GM03348 (cell line): ENCODE measurements at places on chromosomes 12 and 14.

GRCh38 chr12:103947871-103948555 lies 17.7 kb upstream of the TDG start:
- DNase-seq: no peak

GRCh38 chr14:96797582-96798349 lies 584 bp downstream of the VRK1 start:
- peak; percentile 9 for DNase-seq

DNA sequence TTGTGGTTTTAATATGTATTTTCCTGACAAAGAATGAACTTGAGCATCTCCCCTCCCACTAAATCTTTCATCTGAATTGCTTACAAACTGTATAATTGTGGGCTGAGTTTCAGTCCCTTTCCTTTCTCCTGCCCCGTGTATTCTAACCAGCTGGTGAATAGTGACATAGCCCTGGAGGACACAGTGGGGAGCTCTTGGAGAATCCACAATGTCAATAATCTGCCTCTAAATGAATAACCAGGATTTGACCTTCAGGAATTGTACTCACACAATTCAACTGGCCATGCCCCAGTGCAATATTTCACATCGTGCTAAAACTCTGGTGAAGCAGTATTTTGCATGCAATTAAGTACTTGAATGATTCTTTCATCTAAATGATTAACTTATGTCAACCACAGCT lies 177.2 kb downstream of the C12orf42 start:
- no peak for DNase-seq

GRCh38 chr14:23573384-23574015 lies 5.1 kb downstream of the JPH4 start:
- no peak for DNase-seq

DNA sequence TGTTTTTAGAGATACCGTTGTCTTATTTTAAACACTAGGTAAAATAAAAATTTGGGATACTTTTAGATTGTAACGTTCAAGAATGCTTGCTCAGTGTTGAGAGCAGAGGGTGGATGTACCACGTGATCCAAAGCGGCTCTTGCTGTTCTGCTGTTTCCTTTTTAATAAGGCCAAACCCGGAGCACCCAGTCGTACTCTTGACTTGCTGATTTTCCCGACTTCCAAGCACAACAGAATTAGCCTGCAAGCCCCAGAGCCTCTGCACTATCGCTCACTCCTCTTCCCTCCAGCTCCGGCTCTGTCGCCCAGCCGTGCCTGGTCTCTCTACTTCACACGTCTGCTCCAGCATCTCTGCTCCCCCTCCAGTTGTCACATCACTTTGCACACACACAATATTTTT lies 77.3 kb downstream of the EMP1 start:
- DNase-seq: no peak

DNA sequence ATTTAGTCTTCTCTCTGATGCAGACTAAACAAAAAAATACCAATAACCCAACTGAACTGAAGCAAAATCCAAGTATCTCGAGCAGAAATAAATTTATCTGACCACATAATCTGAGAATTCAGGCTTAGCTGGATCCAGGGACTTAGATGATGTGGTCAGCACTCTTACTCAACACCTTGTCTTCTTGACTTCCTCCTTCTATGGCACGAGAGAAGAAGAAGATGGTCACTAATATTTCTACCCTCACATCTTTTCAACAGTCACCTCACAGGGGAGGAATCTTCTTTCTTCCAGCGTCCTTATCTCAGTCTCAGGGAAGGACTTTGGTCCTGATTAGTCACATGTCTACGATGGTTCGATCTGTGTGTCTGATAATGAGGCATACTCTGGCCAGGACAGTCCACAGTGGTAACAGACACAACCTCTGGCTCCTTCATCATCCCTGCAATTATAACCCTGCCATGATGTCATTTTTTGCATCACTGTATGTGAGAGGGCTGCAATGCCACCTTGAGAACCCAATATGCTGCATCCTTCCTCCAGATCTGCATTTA lies 15.8 kb downstream of the RGS6 start:
- DNase-seq: no peak

DNA sequence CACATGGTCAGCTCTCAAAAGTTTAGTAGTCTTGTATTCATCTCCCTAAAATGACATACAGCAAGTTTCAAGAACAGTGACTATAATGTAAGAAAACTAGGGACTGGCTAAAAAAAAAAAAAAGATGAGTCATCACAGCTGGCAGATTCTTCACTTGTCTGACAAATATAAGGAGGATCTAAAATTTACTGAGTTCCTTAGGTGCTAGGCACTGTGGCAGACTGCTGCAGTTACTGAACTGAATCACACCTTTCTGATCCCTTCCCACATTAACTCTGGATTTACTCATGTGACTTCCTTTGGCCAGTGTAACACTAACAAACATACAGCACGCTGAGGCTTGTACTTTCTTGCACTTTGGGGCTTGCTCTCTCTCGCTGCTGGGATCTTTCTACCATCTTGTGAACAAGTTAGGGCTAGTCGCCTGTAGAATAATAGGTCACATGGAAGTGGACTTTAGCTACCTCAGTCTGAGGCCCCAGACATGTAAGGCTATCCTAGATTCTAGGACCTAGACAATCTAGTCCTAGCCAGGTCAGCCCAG lies 32.1 kb downstream of the BAZ1A start:
- DNase-seq: peak; percentile 70

- DNase-seq: no peak
Observed at GRCh38 chr14:104940526-104941150, 16.0 kb downstream of the PLD4 start.

DNA sequence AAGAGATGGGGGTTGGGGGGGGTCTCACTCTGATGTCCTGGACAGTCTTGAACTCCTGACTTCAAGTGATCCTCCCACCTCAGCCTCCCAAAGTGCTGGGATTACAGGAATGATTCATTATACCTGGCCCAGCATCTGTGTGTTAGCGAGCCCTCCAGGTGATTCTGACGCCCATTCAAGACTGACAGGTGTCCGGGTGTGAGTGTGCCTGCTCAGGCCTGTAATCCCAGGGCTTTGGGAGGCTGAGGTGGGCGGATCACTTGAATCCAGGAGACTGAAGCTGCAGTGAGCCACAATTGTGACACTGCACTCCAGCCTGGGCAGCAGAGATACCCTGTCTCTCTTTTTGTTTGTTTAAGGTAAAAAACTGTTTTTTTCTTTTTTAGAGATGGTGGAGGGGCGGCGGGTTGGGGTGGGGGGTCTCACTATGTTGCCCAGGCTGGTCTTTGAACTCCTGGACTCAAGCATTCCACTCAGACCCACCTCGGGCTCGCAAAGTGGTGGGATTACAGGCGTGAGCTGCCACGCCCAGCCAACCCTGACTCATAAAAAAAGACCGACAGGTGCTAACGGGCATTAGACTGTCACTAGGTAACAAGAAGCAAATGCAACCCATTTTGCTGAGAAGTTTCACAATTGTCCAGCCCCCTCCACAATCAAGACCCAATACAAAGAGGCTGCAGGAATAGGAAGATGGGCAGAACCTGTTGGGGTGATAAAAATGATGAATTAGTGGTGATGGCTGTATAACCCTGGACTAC lies 4.7 kb downstream of the VSIG10 start:
- no peak for DNase-seq

DNA sequence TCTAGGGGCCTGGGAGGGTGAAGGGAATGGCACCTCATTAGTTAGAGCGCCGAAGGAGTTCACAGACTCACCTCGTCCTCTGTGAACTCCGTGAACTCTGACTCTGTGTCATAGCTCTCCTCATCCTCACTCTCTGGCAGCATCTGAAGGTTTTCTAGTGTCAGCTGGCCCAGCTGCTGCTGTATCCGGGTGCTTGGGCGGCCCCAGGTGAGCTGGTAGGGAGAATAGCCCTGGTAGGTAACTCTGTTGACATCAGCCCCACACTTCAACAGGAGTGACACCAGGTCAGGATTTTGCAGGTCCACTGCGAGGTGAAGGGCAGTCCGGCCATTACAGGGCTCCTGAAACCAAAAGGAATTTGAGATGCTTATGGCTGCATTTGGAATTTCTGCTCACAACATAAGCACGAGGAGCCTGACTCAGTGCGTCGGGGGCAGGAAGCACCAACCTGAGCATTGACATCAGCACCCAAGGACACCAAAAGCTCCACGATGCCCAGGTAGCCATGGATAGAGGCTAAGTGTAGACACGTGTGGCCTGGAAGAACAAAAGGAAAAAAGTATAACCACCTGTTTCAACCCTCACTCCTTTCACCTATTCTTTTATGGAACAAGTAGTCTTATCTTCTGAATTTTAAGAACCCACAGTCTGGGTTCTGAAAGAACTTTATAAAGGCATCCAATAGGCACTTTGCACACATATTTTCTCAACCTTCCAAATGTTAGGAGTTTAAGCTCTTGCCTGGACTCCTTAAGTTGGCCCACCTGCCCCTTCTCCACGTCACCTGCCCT lies 2.0 kb downstream of the NFKBIA start:
- DNase-seq: no peak

- DNase-seq: peak; percentile 43
Observed at GRCh38 chr12:12171991-12172511, 94.8 kb downstream of the LRP6 start.

DNA sequence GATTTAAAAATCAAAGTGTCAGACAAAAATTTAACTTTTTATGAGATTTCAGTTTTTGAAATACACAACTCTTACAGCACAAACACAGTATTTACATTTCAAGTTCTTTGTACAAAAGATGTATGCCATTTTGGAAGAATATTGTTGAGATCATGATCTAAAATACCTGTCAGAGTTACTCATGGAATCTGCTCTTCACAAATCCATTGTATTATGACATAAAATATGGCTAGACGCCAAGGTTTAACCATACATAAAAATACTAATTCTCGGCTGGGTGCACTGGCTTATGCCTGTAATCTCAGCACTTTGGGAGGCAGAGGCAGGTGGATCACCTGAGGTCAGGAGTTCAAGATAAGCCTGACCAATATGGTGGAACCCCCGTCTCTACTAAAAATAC lies 6.2 kb upstream of the SYCP3 start:
- no peak for DNase-seq

DNA sequence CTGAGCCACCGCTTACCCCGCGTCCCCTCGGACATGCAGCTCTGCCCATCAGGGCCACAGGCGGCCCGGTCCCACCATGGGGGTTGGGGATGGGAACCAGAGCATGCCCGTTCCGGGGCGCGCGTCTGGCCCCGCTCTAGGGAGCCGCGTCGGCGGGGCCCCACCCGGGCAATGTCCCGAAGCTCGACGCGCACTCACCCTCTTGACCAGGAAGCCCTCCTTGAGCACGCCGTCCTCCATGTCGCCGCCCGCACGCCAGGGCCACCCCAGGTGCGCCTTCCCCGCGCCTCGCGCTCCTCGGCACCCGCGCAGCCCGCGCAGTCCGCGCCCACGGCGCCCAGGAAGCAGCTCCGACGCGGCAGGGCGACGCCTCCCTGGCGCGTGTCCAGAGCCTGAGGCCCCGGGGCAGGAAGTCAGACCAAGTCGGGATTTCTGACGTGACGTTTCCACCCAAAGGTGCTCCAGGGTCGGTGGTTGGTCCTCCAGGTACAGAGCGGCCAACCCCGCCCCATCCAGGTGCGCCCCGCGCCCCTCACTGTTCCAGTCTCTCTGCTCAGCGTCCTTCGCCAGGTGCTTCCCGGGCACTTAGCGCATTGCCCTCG lies at the start of gene PLEK2:
Gene PLEK2 (minus strand): TSS at position 346 of the 602 bp plus-strand sequence. CDS start 106 bp downstream, at position 240.
- peak; percentile 76 for DNase-seq
